Umbilical cord (tissue), 2 donors: ENCODE measurements at places on chromosomes 1 and 21.
A peak's percentile ranks its signal among the peaks of the same experiment; 100 is the strongest.

DNA sequence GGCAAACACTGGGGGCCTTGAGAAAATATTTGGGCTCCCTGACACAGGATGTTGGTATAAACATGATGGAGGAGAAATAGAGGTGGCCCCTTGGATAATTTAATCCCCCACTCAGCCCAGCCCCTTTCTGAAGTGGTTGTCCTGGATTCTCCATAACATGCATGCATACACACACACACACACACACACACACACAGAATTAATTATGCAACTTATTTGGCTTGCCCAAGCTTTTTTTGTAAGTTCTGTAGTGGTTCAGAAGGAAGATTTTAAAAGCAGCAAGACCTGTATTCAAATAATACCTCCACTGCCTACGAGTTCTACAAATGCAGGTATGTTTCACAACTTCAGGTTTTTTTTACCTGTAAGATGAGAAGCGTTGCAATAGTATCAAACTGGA lies 15.0 kb downstream of the ATF3 start:
- no peak for DNase-seq

- DNase-seq = no peak
These were observed 3.3 kb downstream of the CD46 start for GRCh38 chr1:207754974-207755700.

DNA sequence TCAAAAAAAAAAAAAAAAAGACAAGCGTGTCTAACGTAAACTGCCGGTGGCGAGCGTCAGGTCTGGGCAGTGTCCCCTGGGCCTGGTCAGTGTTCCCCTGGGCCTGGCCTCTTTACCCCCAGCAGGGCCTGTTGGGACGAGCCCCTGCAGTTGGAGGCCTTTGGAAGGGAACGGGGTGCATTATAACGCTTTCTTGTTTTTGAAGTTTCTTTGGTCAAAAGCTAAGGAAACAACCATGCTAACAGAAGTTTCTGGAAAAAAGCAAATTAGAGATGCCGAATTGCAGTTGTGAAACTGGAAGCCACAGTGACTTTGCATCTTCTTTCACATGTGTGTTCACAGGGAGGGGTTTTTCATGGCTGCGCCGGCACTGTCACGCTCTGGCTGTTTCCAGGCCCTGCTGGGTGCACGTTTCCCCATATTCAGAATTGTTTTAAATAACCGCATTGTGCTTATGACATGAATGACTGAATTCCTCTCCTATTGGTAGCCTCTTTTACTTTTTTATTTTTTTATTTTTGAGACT lies 16.0 kb downstream of the RRP1 start:
- no peak for DNase-seq

GRCh38 chr1:107664982-107665925 lies 299.7 kb downstream of the VAV3 start:
- peak; percentile 26 for DNase-seq

DNA sequence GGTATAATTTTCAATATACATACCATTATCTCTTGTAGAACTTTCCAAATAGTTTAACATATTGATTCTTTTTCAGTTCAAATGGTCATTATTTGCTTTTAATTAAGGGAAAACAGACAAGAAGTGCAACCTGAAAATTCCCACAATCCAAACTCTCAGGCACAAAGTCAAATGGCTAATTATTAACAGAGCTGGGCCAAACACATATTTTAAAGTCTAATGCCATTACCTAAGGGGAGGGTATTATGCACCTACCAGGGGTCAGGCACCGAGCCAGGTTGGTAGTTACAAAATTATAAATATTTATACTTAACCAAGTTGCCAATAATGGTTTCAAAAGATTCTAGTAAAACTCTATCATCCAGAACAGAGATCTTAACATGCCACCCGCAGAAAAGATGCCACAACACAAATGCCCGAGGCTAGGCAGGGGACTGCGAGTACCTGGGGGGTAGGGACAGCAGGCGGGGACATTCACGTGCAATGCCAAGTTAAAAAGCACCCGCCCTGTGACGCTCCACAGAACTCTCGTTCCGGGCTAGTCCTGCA lies 15.0 kb downstream of the LBR start:
- DNase-seq = no peak

- no peak for DNase-seq
These were observed 56.6 kb downstream of the NKAIN1 start for GRCh38 chr1:31183126-31183525.

- no peak for DNase-seq
These were observed 44.3 kb downstream of the PCNX2 start for GRCh38 chr1:233251201-233251720.

- DNase-seq = peak; percentile 21
These were observed 11.2 kb downstream of the AGO1 start for GRCh38 chr1:35894183-35894582.

DNA sequence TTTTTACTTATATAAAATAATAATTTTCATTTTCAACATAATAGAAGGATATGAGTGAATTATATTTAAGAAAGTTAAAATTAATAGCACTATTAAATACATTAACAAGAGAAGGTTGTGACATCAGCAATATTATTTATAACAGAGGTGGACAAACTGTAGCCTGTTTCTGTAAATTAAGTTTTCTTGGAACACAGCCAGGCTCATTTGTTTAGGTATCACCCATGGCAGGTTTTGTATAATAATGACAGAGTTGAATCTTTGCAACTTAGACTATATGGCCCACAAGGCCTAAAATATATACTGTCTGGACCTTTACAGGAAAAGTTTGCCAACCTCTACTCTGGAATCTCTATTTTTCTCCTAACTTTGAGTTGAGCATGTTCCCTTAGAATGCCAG lies 42.8 kb upstream of the CACYBP start:
- no peak for DNase-seq

DNA sequence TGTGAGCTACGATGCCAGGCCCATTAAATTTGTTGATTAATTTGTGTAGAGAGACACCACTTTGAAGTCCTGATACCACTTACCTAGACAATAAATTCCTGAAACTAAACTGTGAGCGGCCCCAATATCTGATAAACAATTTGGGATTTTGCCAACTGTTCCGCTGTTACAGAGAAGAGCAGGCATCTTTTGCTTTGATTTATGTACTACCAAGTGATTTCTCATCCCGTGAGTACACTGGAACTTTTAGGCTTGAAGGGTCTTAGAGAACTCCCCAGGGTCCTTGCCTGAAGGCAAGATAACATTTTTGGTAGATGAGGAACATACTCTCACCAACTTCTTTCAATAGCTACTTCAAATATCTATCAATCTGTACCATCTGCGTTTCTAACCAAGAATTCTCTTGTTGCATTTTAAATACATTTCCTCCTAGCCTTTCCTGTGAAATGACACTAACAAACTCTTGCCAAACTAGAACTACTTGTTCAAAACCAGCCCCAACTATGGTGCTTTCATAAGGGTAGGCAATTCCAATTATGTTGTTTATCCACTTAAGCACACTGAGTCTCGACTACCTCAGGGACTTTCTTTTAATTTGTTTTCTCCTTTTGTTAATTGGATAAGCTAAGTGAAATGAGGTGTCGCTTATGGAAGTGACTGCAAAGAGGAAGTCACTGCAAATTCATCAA lies 23.2 kb upstream of the SLC30A1 start:
- DNase-seq = peak; percentile 58

DNA sequence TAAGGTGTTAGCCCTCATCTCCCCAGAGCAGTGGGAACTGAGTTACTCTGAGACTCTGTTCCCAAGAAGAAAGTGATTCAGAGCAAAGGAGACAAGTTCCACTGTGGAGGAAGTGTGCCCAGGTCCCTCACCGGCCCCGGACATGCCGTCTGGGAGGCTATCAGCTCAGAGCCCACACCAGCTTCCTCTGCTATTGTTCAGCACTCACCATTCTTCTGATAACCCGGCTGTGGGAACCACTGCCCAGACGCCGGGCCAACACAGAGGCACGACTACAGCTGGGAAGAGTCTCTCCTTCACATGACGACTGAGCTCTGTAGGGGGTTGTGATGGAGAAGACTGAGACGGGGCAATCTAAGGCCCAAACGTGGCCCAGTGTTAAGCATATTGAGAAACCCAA lies 34.2 kb upstream of the GJA5 start:
- no peak for DNase-seq

- no peak for DNase-seq
These were observed 671.9 kb downstream of the BRINP3 start for GRCh38 chr1:189805735-189806134.

DNA sequence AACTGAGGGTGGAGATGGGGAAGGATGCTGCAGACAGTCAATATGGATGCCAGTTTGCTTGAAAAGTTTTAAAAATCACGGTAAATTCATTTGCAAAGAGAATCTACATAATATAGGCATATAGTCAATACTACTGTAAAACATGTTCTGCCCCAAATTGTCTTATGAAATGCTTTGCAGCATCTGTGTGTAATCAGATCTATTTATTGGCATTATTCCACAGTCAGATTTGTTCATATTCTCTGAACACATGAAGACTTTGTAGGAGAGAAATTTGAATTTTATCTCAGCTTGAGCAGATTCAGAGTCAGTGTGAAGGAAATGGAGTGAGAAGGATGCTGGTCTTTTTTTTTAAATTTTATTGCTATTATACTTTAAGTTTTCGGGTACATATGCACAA lies 88.5 kb downstream of the PLPPR4 start:
- no peak for DNase-seq

- DNase-seq = no peak
These were observed 170.5 kb upstream of the KIAA0040 start for GRCh38 chr1:175363031-175363430.

DNA sequence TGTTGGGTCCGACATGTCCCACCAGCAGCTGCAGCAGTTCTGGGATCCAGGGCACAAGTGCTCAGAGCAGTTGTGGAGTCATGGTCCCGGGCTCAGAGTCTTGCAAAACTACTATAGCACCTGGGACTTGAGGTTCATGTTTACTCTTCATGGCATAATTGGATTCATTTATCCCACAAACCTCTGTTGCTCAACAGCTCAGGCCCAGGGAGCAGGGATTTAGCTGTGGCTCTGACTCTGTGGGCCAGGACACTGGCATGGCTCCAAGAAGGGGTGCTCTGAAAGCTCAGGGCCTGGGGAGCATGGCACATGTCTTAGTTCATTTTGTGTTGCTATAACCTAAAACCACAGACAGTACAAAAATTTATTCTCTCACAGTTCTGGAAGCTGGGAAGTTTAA lies 626.7 kb upstream of the ADGRL2 start:
- DNase-seq = no peak

DNA sequence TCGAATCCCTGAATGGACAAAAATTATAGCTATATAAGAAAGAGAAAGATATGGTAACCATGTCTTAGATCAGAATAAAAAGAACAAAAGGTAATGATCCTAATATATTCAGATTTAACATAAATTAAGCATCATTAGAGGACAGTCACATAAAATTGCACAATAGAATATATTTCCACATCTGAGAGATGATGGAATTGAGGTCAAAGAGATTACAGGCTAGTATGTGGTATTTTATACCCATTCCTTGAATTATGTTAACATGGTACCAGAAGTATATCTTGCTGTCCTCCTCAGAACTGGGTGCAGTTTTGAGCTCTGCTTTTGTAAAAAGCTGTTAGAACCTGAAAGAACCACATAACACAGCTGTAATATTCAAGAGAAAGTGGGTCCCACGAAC lies 245.6 kb upstream of the HOOK1 start:
- no peak for DNase-seq

- DNase-seq = no peak
These were observed 71.9 kb downstream of the NTMT2 start for GRCh38 chr1:170217517-170218256.

DNA sequence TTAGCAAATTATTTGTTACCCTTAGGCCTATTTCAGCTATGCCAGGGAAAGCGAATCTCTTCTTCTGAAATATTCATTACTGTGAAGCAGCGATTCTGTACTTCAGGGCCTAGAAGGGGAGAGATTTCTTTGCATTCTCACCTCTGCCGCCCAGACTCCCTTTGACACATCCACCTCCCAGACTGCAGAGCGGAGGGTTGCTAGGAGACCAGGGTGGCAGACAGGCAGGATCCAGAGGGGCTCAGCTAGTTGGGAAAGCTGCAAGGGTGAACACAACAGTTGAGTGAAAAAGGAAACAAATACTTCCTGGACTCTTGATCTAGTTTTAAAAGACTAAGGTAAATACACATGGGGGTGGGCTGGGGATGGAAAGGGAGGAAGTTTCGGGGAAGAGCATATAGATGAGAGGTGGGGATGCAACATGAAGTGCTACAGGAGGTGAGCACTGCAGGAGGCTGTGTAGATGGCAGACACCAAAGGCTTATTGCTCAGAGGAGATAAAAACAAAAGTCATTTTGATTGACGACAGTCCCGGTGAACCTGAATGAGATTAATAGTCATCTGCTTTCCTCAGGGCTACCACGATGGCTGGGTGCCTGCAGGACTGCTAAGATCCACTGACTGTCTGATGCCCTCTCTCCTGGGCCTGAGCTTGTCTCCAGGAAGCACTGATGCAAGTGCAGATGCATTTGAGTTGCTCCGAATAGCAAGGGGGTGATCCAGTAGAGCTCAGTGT lies 26.4 kb upstream of the RAB3GAP2 start:
- no peak for DNase-seq

DNA sequence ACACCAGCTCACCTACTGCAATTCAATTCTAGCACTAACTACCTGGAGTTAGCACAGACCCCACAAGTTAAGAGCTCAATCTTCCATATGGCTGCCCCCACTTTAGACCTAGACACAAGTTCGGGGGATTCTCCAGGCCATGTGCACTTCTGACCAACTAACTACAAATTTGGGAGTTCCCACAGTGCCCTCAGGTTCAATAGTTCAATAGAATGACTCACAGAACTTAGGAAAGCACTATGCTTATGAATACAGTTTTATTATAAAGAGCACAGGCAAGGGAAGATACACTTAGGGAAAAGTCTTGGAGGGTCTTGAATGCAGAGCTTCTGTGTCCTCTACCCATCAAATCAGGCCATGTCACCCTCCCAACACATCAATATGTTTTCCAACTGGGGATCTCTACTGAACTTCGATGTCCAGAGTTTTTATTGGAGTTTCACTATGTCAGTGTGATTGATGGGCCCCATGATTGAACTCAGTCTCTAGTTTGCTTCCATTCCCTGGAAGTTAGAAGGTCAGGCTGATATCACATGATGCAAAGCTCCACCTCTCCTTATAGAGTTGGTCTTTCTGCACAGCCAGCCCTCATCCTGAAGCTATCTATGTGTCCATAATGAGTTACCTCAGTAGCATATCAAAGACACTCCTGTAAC lies 46.1 kb downstream of the RAVER2 start:
- no peak for DNase-seq

DNA sequence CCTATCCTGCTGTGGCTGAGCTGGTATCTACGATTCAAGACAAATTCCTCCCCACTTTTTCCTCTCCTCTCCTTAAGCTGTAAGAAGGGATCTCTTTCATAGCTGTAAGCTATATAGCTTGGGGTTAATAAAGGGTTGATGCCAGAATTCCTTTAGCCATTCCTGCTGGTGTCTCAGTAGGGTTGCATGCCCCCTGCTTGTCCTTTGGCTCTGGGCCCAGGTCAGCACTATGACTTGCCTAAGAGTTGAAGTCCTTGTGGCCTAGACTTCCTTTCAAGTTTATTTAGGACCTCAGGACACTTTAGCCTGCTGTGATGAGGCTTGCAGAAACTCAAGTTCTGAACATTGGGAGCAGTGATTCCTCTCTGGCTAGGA lies 270.0 kb downstream of the AMY1C start:
- no peak for DNase-seq

- no peak for DNase-seq
These were observed 12.2 kb downstream of the OLFML2B start for GRCh38 chr1:162011337-162012012.

GRCh38 chr1:203289982-203290260 lies 15.4 kb upstream of the BTG2 start:
- no peak for DNase-seq
